NCI-H1417 (cell line): ENCODE measurements at places on chromosomes 13 and 19.

DNA sequence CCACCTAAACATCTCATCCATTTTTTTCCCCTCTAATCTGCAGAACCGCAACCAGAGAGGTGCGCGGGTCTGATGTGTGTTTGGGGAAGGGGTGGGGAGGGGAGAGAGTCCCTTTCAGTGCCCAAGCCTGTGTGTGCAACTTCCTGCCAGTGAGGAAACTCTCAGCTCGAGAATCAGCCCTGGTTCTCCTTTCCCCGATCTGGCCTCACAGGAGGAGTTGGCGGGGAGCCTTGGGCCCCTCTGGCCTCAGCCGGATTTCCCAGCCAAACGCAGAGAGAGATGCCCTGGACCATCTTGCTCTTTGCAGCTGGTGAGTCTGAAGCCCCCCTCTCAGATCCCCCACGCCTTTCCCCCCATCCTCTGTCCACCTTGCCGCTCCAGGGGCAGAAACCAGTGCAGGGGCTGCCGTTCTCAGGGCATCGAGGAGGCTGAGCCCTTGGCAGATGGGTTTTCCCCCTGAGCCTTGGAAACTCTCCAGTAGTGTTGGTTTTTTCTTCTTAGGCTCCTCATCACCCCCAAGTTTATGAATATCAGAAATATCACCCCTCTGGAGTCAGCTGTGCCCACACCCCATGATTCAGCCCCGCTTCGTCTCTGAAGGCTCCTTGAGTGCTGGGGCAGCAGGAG is at the start of gene C19orf38:
C19orf38 (plus strand) TSS at position 186 of the 627 bp plus-strand sequence; CDS start at position 280, 94 bp downstream.
- DNase-seq = no peak

DNA sequence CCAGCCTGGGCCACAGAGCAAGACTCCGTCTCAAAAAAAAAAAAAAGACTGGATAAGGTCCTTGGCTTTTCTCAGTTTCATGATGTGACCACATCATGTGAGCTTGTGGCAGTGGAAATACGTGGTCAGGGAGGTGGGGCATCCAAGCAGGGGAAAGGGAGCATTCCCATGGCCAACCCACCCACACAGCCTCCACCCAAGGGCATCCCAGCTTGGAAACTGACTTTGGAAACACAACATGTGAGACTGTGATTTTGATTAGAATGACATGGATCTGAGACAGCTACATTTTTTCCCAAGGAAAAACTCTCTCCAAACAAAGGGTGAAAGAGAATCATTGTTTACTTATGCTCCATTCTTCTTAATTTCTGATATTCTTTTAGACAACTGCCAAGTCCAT is 405.0 kb upstream of the ZNF507 start:
- no peak for DNase-seq

DNA sequence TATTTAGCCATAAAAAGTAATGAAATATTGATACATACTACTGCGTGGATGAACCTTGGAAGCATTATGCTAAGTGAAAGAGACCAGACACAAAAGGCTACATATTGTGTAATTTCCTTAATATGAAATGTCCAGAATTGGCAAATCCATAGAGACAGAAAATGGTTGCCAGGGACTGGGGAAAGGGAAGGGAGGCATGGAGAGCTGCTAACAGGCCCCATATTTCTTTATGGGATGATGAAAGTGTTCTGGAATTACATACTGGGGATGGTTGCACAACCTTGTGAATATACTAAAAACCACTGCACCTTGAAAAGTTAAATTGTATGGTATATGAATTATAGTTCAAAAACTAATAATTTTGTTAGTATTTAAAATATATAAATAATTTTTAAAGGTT is 3.6 kb downstream of the IFT88 start:
- DNase-seq = no peak

DNA sequence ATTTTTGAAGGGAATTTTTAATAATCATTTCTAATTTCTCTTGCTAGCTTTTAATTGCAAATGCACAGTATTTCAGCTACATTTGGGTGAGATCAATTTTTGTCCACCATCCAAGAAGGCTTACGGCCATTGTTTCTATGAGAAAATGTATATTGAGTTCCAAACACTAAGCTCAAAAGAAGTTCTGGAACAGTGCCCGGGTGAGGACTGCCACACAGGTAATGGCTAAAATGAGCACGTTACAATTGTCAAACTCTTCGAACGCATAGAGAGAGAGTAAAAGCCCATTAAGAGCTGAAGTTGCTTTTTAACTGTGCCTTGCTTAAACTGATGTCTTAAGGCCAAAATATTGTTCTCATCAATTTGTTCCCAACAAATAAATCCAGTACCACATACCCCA is 755.0 kb downstream of the DIAPH3 start:
- DNase-seq = no peak

DNA sequence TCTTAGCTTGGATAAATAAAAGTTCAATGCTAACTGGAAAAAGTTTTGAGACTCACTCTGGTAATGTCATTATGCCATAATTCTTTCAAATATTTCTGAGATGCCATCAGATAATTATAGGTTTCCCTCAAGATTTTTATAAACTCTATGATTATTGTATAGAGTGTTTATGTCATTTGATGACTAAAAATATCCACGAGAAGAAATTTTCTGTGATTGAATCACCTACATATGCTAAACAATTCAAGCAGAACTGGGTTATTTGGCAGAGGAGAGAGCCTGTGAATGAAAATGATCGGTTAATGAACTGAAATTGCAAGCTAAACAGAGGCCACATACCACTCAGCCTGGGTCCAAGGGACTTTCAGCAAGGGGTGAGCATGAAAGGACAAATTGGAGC is 92.6 kb upstream of the TSC22D1 start:
- DNase-seq = no peak

GRCh38 chr13:75699062-75699461 is 62.9 kb downstream of the LMO7 start:
- DNase-seq = no peak

DNA sequence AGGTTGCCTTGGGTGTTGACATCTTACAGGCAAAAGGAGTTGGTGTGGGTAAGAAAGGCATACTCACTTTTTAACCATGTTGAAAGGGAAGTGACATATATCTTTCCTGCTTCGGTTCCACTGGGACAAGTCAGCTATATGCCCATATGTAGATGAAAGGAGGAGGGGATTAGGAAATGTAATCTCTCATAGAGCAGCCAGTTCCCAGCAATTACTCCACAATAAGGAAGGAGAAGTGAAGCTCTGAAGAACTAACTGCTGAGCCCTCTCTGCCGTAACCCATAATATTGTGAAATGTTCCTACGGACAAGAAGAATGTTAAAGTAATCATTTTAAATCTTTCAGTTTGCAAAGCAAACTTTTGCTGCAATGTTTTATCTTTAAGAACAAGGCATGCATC is 82.2 kb downstream of the EDNRB start:
- no peak for DNase-seq

DNA sequence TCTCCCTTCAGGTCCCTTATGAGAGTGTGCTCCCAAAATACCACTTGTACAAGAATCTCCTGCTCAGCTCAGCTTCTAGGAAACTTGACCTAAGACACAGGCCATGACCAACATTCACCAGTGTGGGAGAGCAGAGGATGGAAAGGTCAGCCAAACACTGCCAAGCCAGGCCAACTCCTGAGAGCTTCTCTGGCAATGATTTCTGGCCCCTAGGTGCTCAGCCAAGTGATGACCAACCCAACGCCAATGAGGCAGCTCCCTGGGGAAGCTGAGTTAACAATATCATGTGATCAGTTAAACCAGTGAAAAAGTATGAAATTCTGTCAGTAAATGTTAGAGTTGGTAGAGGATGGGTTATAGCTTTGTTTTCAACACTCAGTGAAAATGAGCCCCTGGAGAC is 49.1 kb upstream of the FLT1 start:
- no peak for DNase-seq

DNA sequence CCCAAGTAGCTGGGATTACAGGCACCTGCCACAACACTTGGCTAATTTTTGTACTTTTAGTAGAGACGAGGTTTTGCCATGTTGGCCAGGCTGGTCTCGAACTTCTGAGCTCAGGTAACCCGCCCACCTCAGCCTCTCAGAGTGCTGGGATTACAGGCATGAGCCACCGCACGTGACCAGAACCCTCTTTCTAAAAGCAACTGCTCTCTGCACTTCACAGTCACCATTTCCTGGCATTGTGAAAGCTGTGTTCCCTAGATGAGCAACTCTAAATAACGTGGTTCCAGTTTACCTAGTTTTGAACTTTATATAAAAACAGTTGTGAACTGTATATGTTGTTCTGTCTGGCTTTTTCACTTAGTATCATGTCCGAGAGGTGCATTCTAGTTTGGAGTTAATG is 152.9 kb downstream of the SIPA1L3 start:
- DNase-seq = no peak

DNA sequence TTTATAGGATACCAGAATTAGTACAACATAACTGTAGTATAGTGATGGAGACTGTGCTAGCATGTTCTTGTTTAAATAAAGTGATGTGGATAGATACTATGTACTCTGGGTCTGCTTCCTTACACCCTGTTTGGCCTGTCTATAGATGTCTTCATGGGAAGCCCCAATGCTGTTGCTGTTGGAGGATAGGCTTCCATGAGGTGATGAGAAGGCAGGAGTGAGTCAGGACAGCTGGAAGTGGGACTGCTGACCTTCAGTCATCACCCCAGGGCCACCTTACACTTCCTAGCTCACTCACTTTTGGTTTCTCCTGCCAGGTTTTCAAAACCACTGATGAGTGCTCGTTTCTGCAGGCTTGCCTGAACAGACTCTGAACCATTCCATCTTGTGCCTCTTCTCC is 4.2 kb downstream of the KCTD4 start:
- no peak for DNase-seq

GRCh38 chr13:62431852-62432251 is 1016.2 kb upstream of the PCDH20 start:
- DNase-seq = no peak

GRCh38 chr19:6354098-6354674 is 7.1 kb upstream of the CLPP start:
- no peak for DNase-seq

DNA sequence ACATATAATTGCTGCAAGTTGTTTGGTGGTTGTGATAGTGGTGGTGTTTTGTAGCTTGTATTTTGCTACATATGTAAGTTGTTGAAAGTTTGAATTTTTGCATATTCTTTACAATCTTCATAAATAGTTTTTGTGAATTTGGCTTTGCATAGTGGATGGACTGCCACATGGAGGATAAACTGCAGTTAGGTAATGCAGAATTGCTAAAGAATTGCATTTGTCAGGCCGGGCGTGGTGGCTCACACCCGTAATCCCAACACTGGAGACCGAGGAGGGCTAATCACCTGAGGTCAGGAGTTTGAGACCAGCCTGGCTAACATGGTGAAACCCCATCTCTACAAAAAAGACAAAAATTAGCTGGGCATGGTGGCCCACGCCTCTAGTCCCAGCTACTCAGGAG is 111.9 kb downstream of the ZAR1L start:
- DNase-seq = no peak

- peak; percentile 95 for DNase-seq
Observed at GRCh38 chr13:50467156-50468110, 376.1 kb downstream of the DLEU7 start.
